Epithelial cell of prostate (primary cell): ENCODE measurements at places on chromosomes 7 and 10.

DNA sequence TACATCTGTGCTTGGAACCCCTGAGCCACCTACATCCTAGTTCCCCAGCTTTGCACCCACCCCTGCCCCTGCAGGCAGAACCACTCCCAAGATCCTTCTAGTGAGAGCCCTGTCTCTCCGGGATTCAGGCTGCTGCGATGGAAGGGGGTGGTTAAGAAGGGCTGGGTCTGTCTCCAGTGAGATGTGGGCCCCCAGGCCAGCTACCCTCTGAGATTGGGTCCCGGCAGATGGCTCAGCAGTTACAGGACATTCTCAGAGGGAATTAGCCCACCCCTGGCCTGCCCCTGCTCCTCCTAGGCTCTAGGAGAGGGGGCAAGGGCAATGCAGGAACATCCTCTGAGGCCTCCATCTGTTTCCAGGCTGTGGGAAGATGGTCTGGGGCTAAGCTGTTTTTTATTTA is 27.7 kb downstream of the SLC29A3 start:
- no peak for DNase-seq

DNA sequence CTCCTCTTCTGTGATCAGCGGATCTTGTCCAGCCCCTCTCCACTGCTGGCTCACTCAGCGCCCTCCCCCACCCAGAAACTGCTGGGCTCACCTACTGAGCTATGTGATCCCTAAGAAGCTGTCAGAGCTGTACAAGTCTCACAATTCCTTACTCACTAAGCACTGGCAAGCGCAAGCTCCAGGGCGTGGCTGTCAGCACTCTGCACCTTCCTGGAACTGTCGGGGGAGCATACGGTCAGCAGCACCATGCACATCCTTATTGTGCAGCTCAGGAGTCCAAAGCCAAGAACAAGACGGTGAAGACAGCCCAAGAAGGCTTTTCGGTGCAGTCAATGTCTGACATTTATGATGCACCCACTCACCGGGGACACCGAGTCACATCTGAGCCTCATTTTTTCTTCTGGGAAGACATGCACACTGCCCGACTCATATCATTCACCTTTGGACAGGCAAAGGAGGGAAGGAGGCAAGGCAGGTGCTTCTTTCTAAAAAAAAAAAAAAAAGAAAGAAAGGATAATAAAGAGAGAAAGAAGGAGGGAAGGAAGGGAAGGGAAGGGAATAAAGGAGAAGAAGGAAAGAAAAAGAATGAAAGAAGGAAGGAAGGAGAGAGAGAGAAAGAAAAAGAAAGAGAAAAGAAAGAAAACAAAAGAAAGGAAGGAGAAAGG is 56.3 kb downstream of the ASB13 start:
- peak; percentile 93 for DNase-seq

DNA sequence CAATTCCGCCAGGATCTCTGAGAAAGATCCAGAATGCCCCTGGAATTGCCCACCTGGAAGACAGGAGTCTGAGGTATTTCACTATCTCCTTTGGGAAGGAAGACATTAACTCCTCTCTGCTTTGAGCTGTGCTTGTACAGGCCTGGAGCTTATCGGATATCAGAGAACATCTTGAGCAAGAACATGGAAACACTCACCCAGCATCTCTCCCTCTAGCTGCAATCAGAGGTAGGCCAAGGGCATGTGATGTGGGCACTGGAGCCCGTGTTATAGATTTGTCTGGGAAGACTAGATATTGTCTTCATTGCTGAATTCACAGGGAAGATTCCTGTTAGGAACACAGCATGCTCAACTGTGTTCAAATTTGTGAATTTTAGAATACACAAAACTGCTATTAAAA is 233.9 kb downstream of the PHF14 start:
- DNase-seq, result no peak

DNA sequence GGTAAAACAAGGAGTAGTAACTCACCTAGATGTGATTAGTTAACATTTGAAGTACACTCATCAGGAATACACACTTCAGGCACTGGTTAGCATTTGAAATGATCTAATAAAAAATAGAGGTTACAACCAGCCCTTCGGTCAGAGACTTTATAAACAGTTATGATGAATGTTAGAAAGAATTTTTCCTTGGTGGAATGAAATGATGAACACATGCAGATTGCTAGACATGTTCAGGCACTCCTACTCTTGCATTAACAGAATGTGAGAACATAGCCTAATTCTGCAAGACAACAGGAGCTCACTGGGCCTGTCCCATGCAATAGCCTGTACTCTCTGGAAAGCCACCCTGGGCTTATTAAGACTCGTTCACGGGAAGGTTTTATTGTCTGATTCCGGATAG is 47.3 kb upstream of the TECTB start:
- DNase-seq, result peak; percentile 29

DNA sequence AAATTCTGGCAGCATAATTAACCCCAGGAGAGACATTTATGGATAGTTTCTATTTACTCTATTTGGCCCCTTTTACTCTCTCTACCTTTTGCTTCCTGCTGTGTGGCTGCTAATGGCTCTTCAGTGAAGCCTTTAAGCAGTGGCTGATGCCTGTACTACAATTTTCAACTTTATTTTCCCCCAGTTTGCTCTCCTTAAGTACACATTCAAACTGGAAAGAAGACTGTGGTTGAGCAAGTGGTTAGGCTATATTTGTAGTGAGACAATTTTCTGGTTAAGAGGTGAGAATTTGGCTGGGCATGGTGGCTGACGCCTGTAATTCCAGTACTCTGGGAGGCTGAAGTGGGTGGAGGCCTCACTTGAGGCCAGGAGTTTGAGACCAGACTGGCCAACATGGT is 8.5 kb upstream of the RSBN1L start:
- DNase-seq, result no peak

DNA sequence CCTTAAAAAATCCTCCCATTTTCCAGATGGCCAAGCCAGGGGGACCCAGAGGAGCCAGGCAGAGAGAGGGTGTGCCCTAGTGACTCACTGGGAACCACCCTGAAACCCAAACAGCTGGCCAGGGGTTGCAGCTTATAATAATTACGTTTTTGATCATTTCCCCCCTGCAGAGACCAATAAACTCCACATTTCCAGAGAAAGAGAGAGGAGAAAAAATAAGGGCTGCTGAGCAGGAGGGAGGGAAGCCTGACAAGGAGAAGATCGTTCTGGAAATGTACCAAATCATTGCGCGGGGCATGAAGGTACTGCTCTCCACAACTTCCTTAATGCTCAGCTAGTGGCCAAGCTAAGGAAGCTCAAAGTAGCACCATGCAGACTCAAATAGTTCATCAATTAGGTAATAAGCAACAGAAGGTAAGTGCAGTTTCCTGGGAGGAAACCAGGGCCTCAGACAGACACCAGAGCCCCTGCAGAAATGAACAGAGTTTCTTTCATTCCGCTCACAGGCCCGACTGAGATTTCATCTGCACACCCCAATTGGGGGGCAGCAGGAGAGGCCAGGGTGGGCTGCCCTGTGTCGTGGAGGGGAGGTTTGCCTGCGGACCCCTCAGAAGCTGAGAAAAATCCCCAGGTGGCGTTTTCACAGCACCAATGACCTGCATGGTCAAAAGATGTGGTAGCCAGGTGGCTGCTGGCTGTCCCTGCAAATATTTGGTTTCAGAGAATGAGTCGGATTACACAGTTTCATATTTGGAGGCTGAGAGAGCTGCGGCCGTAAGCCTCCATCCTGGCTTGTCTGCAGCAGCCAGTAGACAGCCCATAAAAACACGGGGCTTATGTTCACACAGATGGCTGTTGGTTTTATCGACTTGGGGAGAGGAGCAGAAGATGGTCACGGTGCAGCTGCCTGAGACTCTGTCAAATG is 153.2 kb upstream of the LYZL2 start:
- DNase-seq, result no peak

GRCh38 chr10:66258693-66259092 is 667.1 kb upstream of the LRRTM3 start:
- DNase-seq, result no peak

GRCh38 chr7:139035586-139036353 is at the start of gene ZC3HAV1L:
TSS of gene ZC3HAV1L (minus strand) at chr7:139036042. CDS start at chr7:139036017, 25 bp downstream.
- no peak for DNase-seq
